ENCODE measurements at places on chromosomes 7 and 10.
A peak's percentile ranks its signal among the peaks of the same experiment; 100 is the strongest.

DNA sequence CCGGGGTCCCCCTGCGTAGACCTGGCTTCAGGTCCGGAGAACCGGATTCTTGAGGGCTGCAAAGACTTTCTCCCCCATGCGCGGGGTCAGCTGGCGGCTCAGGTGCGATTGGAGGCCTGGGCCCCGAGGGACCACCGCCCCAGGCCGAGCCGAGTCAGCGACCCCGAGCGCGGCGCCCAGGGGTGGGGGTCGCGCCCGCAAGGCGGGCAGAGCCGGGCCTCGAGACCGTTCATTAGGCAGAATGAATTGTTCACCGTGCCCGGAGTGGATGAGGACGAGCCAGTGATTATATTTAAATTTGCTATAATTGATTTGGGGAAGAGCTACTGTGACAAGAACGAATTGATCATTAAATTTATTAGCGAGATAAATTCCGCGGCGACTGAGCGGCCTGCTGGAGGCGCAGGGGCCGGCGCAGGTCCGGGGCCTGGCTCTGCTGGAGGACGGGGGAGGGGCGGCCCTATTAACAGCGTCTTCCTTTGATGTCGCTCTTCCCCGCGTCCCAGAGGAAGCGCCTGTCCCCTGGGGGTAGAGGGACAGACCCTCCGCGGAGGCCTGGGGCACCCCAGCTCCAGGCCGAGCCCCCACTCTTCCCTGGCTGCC, 7.5 kb downstream of the MNX1 start:
- no peak for DNase-seq

DNA sequence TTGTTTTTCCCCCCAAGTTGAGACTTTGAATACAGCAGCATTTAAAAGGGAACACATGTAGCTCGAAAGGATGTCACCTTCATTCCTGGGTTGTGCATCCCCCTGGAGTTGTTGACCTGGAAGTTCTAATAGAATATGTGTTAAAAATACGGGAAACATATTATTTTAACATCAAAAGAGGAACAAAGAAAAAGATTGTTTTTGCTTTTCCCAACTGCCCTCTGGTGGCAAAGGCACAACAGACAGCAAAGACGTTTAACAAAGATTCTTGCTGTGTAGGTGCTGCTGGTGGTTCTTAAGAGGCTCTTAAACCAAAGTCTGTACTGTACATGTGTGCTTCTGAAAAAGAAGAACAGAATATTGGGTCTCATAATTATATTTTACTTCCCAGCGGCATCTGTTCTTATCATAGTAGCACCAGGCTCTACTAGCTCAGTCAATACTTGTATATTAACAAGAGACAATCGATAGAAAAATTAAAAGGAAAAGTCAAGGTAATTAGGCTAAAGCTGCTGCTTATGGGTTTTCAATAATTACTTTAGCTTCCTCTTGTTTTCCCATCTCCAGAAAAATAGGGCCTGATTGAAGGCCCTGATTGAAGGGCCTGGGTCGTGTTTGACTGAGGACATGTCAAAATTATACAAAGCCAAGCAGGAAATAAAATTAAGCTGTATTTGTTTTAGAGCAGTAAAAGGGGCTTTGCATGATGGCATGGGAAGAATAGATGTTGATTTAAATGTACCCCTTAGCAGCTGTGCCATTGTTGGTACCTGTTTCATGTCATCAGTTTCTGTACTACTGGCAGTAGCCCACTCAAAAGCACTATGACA, 384.2 kb upstream of the LRGUK start:
- no peak for DNase-seq

GRCh38 chr7:249989-250388, 40.0 kb upstream of the FOXL3 start:
- no peak for DNase-seq

DNA sequence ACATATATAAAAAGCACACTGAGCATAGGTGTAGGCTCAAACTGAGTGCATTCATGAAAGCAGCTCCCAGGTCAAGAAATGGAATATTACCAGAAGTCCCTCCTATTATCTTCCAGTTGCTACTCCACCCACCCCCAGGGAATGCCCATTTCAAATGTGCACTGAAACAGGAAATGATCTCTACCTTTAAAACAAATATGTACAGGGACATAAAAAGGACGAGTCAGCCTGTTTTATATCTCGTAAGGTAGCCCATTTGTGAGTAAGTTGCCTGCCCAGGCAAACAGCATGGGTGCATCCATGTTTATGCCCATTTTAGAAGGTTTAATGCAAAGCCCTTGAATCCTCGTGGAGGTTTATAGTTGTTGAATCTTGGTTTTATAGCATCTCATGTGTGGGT, 10.4 kb downstream of the FFAR4 start:
- DNase-seq = no peak

GRCh38 chr10:64477791-64478190, 956.6 kb downstream of the REEP3 start:
- DNase-seq = no peak

DNA sequence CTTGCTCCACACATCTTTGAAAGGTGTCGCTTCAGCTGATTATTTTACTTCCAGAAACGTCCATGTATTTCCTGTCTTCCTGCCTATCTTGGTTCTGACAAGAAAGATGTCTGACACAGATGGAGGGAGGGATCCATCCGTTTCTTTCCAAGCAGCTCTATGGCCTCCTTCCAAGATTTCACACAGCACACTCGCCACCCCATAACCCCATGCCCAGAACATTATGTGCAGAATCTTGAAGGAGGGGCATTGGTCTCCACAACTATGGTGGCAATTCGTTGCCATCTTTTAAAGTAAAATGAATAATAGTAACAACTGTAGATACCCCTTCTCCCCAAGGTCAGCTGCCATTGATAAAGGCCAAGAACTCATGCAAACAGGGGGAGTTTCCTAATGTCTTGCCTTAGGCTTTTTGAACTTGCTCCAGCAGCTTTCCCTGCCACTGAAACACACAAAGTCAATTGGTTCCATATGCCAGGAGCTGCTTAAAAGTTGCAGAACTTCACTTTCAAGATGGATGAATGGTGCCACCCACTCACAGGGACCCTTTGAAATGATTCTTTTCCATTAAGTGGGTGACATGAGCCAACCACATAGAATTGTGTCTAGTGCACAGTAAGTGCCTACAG, 60.0 kb downstream of the VSTM4 start:
- no peak for DNase-seq

- no peak for DNase-seq
Observed at GRCh38 chr10:95306318-95306650, 15.5 kb upstream of the PDLIM1 start.

DNA sequence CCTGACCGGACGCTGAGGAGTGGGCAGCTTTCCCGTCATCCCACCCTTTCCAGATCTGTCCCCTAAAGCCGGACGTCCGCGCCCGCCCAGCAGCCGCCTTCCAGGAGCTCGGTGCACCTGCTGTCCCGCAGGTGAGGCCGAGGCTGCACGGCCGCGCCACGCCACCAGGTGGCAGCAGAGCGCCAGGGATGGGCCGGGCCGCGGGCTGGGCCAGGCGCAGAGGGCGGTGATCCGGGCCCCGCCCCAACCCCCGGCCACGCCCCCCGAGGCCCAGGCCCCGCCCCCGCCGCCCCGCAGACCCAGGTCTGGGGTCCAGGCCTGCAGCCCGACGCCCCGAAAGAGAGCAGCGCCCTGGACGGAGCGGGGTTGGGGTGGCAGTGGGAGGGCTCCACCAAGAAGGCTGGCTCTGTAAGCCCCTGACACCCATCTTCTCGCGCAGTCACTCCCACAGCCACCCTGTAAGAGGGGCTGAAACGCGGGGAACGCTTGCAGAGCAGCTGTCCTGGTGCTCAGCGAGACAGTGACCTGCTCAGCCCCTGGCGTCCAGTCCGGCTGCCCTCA, 32.2 kb downstream of the FOXL3 start:
- DNase-seq = peak; percentile 41

DNA sequence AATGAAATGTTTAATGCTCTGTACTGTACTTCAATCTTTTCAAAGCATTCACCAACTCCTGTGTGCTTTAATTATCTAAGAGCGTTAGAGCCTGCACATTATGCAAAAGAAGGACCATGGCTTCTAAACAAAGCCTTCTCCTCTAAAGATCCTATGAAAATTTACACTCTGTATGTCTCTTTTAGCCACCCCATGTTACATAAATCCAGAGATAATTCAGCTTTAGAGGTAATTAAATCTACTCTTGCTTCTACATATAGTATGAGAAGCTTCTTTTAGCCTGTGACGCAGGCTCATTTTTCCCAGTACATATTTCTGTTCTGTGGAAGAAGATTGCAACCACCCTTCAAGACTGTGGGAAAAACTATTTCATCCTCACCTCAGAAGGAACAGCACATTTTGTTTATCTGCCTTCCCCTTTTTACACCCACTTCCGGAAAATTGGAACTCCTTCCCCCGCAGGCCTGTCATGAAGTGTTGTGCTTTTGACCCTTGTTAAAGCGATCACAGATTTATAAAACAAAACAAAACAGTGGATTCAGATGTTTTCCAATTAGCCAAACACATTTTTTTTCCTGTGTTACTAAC, 8.1 kb upstream of the TAS2R16 start:
- DNase-seq = no peak

DNA sequence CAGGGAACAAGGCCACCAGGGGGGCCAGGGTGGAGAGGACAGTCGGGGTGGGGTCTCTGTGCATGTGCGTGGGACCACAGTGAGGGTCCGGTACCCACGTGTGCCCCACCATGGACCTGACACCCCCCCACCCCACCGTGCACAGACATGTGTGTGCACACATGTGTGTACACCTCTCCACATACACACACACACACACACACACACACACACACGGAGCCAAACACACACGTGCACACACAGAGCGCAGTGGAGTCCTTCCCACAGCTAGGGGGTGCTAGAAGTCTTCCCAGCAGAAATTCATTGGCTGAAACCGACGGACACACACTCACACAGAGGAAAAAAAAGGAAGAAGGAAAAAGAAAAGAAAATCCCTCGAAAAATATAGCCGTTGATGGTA, 42.8 kb upstream of the GNA12 start:
- DNase-seq = no peak

GRCh38 chr10:7424315-7424714, 13.5 kb upstream of the SFMBT2 start:
- no peak for DNase-seq

- DNase-seq = no peak
Observed at GRCh38 chr7:69114374-69114773, 483.9 kb upstream of the AUTS2 start.

DNA sequence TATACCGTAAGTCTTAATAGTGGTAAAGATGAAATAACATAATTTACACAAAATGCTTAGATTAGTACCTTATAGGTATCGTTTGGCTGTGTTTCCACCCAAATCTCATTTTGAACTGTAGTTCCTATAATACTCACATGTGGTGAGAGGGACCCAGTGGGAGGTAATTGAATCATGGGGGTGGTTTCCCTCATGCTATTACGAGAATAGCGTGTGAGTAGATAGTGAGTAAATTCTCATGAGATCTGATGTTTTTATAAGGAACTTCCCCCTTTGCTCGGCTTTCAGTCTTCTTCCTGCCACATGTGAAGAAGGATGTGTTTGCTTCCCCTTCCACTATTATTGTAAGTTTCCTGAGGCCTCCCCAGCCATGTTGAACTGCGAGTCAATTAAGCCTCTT, 426.3 kb upstream of the POT1 start:
- DNase-seq = no peak

GRCh38 chr7:147308539-147308938, 1191.9 kb downstream of the CNTNAP2 start:
- no peak for DNase-seq

GRCh38 chr10:21150166-21150565, 253.1 kb upstream of the NEBL start:
- no peak for DNase-seq

- DNase-seq = no peak
Observed at GRCh38 chr10:89238956-89239644, 12.5 kb downstream of the LIPA start.

- DNase-seq = no peak
Observed at GRCh38 chr10:12735843-12736462, 265.6 kb downstream of the CCDC3 start.

DNA sequence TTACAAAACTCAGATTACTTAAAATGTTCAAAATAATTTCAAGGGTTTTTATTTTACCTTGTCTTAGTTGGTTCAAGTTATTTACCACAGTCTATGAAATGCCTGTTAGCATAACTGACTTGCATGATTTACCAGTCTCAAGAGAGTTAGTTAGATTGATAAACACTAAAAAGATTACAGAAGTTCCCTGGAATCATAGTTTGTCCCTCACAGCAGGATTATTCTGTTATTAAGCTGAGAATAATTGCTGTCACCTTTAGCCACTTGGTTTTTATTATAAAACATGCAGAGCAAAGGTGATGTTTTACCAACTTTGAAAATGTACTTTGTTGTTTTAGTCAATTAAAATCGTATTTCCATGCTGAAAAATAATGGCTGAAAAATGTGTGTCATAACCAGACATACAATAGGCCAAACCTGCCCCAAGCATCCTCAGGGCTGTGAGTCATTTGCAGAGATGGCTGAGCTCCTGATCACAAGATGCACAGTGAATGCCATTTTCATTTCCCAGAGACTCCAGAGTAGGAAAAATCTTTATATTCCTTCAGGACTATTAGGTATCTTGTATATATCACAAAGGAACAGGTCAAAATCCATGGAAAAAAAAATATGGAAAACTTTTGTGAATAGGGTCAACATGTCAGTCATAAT, 87.8 kb upstream of the DKK1 start:
- DNase-seq = no peak

- no peak for DNase-seq
Observed at GRCh38 chr7:42590771-42591310, 321.0 kb downstream of the C7orf25 start.

GRCh38 chr10:79242620-79243152, 104.6 kb upstream of the PPIF start:
- peak; percentile 55 for DNase-seq

- no peak for DNase-seq
Observed at GRCh38 chr10:130409931-130410330, 273.7 kb downstream of the GLRX3 start.

GRCh38 chr10:59465088-59465487, 102.7 kb upstream of the FAM13C start:
- DNase-seq = no peak

GRCh38 chr10:84902553-84902952, 574.2 kb downstream of the CCSER2 start:
- no peak for DNase-seq

DNA sequence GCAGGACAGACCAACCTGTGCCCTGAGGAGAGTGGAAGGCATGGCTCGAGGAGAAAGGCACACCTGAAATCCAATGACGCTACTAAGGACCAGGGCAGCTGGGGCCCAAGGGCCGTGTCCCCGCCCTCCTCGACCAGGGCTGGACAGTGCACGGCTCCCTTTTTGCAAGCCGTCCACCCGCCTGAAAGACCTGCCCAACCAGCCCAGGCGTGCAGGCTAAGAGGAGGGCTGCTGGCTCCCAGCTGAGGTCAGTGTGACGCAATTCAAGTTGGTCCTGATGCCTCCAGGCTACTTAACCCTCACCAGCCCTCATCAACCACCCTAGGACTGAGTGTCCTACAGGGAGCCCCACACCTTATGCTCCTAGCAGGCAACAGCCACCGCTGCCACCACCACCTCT, 69.3 kb downstream of the DLG5 start:
- no peak for DNase-seq

Data from occipital lobe (tissue), 3 donors.